ENCODE measurements at places on chromosomes 1 and 21.
A peak's percentile ranks its signal among the peaks of the same experiment; 100 is the strongest.

GRCh38 chr1:68221980-68222373 lies 10.3 kb downstream of the WLS start:
- DNase-seq: peak; percentile 65

DNA sequence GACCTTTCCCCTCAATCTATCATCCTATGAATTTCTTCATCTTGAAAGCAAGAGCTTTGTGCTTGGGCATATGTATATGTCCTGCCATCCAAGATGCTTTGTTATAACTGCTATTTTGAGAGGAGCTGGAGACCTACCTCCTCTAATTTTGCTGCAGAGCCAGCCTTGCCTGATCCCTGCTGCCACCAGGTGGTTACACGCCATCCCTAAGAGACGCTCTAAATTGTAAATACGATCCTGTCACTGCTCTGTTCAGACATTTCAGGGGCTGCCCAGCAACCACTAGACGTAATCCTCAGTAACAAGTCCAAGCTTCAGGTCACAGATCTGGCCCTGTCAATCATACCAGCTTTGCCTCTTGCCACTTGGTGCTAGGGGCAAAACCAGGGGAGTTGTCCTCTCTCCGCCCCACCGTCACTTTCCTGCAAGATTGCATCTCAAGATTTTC lies 32.9 kb downstream of the GPA33 start:
- DNase-seq: peak; percentile 8

- DNase-seq: peak; percentile 38
Measured at GRCh38 chr1:220955116-220955515, 75.9 kb downstream of the HLX start.

DNA sequence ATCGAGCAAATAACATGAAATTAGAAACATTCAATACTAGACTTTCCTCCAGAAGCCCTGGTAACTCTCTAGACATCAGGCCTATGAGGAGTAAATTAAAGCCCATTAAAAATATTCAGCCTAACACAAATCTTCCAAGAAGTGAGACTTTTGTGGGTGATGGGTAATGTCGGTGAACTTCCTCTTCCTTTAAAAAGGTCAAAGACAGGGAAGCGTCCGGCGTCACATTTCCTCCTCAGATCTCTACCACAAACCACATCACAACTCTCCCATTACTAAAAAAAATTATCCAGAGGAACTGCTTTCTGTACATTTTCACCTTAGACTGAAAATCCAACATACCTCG lies 1.4 kb downstream of the EIF4G3 start:
- peak; percentile 41 for DNase-seq

DNA sequence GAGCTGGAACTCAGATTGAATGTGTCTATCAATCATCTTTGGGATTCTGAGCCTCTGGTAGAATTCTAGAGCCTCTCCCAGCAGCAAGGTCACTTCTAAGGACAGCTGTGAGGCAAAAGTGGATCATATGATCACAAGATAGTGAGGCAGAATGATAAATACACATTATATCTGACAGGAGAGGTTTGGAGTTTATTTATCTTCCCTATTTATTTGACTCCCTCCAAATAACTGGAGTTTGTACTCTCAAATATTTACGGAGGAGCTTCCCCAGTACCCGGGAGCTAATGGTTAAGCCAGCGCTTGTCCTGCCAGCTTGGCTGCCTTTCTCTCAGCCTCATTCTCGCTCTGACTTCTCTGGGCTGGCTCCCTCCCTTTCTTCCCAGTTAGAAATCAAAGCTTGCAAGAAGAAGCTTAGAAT lies 2.3 kb downstream of the HMGCS2 start:
- DNase-seq: no peak

GRCh38 chr1:19484798-19485361 lies 459 bp downstream of the CAPZB start:
- DNase-seq: peak; percentile 10

DNA sequence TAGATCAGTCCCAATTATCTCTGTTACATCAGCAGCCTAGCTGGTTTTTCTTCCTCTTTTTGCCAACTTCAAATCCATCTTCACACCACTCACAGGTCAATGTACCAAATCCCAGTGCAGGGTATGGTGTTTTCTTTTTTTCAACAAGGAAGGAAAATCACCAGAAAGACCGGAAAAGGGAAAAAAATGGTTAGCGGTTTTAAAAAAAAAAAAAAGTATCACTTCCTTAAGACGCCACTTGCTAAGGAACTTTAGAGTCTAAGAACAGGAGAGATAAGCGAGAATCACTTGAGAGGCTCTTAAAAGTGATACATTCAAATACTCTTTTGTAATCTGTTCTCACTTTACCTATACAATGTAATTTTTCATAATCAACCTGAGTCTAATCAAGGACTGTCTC lies 3.1 kb upstream of the OR10J1 start:
- DNase-seq: no peak

All from fibroblast of skin of right quadriceps (primary cell).